A549 treated with Hydrocortisone at 1 μM for 4 hours (cell line): ENCODE measurements at places on chromosomes 4 and X. TPM values are rescaled to one million over a fixed set of nuclear protein-coding genes. Genes with fewer than 3 reads are reported as not detected.

ATP7A gene
- total RNA-seq = 2.6 to 4.7 TPM (median 3.5 TPM) in 5 replicates

AMER1 gene
- 2.0 to 3.2 TPM (median 2.6 TPM) in 5 replicates for total RNA-seq

SPATA18 gene
- total RNA-seq = 3.6 to 5.5 TPM (median 4.5 TPM) in 5 replicates

SSX2B gene
- total RNA-seq = not detected in 5 replicates

PRRG3 gene
- total RNA-seq = not detected in 5 replicates

ADH1C gene
- total RNA-seq = not detected in 5 replicates

ARR3 gene
- total RNA-seq = not detected in 5 replicates

IL13RA2 gene
- total RNA-seq = 0.08 to 0.09 TPM in 2 of 5 replicates, not detected in the others

CCDC149 gene
- 1.5 to 2.4 TPM (median 1.7 TPM) in 5 replicates for total RNA-seq

PLCXD1 gene
- total RNA-seq = 24.0 to 29.7 TPM (median 29.5 TPM) in 5 replicates

MAGEA3 gene
- 2.5 to 5.0 TPM (median 2.7 TPM) in 5 replicates for total RNA-seq

ZNF718 gene
- total RNA-seq = 0.37 to 0.60 TPM (median 0.48 TPM) in 5 replicates

RHOXF2B gene
- total RNA-seq = not detected in 5 replicates

KLHL8 gene
- total RNA-seq = 2.9 to 6.0 TPM (median 4.3 TPM) in 5 replicates

GSX2 gene
- total RNA-seq = 0.08 TPM in 1 of 5 replicates, not detected in the others

ARHGAP24 gene
- 2.9 to 4.8 TPM (median 3.4 TPM) in 5 replicates for total RNA-seq

USP17L10 gene
- not detected in 5 replicates for total RNA-seq

DDIT4L gene
- total RNA-seq = 0.21 to 0.40 TPM (median 0.25 TPM) in 5 replicates

MAGEB5 gene
- not detected in 5 replicates for total RNA-seq

ADGRL3 gene
- 0.02 to 0.07 TPM (median 0.03 TPM) in 4 of 5 replicates, not detected in the other for total RNA-seq

ERAS gene
- total RNA-seq = 0.07 to 0.10 TPM in 2 of 5 replicates, not detected in the others

TLR10 gene
- 0.03 TPM in 2 of 5 replicates, not detected in the others for total RNA-seq

PRR32 gene
- total RNA-seq = not detected in 5 replicates

BEX5 gene
- not detected in 5 replicates for total RNA-seq

FAT1 gene
- 130 to 217 TPM (median 151 TPM) in 5 replicates for total RNA-seq

SMARCA1 gene
- 31.8 to 61.7 TPM (median 45.1 TPM) in 5 replicates for total RNA-seq

MAGEC1 gene
- 0.02 to 0.05 TPM (median 0.02 TPM) in 3 of 5 replicates, not detected in the others for total RNA-seq

MAOA gene
- 0.73 to 1.4 TPM (median 0.86 TPM) in 5 replicates for total RNA-seq

MTHFD2L gene
- 7.9 to 10.2 TPM (median 8.9 TPM) in 5 replicates for total RNA-seq

TMEM156 gene
- 17.9 to 22.8 TPM (median 21.0 TPM) in 5 replicates for total RNA-seq

PPP1R2C gene
- not detected in 5 replicates for total RNA-seq

DCTD gene
- total RNA-seq = 70.9 to 86.5 TPM (median 73.9 TPM) in 5 replicates

CXCL9 gene
- total RNA-seq = not detected in 5 replicates

USP17L22 gene
- total RNA-seq = not detected in 5 replicates

ITIH6 gene
- not detected in 5 replicates for total RNA-seq

USP26 gene
- not detected in 5 replicates for total RNA-seq

DBET gene
- not detected in 5 replicates for total RNA-seq

PRDM8 gene
- 0.10 to 0.46 TPM (median 0.17 TPM) in 5 replicates for total RNA-seq

CXCL1 gene
- 6.0 to 7.6 TPM (median 6.6 TPM) in 5 replicates for total RNA-seq
